ENCODE measurements at places on chromosomes 4 and X.

DNA sequence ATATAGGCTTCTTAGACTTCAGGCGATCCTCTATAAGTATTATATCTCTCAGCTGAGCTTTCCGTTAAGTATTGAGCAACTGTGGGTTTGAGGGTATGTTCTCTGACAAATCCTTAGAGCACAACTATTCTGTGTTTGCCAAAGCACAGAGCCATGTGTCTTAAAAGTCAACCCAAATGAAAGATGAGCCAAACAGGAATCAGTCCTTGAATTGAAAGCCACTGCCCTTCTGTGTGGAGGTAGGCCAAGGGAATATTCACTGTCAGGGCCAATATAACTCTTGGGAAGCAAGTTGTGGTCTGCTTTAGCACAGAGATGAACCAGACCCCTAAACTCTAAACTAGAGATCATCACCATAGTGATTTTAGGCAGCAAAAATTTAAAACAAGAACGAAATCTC, 164.0 kb downstream of the STAG2 start:
- DNase-seq, result no peak

- DNase-seq, result no peak
These were observed 349.9 kb downstream of the FBXW7 start for GRCh38 chr4:152185786-152186550.

DNA sequence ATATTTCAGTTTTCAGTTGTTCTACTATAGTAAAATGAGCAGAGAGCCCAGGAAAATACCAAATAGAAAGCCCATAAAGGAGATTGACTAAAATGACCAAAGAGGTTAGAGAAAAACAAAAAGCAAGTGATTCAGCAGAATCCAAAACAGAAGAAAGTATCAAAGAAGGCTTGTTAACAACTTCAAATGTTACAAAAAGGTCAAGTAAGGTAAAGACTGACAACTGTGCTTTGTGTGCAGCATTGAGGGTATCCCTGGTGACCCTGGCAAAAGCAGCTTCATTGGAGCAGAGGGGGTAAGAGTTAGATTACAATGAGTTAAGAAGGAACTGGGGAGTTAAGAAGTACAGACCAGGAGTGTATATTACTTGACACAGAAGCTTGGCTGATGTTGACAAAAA, 317.9 kb downstream of the OPHN1 start:
- no peak for DNase-seq

GRCh38 chrX:53186351-53186750, 38.7 kb downstream of the KDM5C start:
- DNase-seq, result no peak

DNA sequence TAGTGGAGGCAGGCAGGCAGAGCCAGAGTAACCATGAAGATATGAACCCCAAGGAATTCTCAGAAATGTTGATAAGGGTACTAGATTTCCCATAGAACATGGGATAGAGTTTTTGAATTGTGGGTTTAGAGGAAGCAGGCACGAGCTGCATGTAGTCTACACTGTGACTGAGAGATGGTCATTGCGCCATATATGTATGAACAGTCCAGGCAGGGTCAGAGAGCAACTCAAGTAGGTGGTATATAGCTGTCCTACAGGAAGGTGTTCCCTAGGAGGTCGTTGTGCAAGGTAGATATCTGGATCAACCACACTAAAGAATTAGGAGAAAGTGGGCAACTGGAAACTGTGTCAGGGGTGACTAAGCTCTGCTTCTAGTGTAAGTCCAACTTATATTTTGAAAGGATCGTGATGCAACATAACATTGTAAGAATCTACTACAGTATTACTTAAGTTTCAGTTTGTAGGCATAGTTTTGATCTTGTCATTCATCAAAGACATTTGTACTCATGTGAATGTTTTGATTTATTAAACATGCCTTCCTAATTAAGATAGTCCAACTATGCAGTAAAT, 94.6 kb downstream of the HPGD start:
- DNase-seq, result no peak

DNA sequence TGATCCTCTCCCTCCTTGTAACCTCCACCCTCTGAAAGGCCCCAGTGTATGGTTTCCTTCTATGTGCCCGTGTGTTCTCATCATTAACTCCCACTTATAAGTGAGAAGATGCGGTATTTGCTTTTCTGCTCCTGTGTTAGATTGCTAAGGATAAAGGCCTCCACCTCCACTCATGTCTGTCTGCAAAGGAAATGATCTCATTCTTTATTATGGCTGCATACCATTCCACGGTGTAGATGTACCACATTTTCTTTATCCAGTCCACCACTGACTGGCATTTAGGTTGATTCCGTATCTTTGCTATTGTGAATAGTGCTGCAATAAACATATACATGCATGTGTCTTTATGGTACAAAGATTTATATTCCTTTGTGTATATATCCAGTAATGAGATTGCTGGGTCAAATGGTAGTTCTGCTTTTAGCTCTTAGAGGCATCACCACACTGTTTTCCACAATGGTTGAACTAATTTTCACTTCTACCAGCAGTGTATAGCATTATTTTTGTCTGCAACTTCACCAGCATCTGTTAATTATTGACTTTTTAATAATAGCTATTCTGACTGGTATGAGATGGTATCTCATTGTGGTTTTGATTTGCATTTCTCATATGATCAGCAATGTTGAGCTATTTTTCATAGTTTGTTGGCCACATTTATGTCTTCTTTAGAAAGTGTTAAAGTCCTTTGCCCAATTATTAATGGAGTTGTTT, 1030.9 kb downstream of the FSTL5 start:
- no peak for DNase-seq

- DNase-seq, result no peak
These were observed 194.9 kb downstream of the CBLL2 start for GRCh38 chrX:22467571-22467970.

Measured in GM04504 (cell line).